NCI-H2081 (cell line): ENCODE measurements at places on chromosomes 1 and 21.

GRCh38 chr1:210298936-210299335, 29.8 kb upstream of the HHAT start:
- DNase-seq, result no peak

DNA sequence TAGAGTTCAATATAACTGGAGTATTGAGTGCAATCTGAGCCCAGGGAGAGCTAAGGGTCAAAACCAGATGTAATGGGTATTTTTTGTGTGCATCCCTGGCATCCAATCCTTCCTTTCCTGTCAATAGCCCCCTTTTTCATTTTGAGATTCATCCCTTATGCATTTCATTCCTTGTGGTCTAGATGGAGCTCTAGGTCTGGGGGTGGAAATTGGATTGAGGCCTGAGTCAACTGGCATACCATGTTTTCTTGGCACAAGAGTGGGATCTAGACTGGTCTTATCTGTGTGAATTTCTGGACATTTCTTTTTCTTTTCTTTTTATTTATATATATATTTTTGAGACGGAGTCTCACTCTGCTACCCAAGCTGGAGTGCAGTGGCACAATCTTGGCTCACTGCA, 67.3 kb upstream of the RAB3GAP2 start:
- no peak for DNase-seq

DNA sequence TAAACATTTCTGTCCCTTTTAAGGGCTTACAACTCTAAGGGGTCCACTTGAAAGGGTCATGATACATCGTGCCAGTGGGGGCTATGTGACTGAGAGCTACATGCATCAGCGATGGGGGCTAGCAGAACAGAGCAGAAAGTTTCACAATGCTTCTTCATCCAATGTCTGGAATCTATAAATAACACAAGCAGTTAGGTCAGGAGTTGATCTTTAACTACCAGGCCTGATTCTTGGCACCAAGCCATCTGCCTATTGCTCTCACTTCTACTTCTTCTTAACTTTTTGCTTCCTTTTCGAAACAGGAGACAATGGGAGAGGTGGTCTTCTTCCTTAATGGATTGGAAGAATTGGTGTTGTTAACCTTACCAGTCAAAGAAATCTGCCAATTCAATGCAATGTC, 410.0 kb downstream of the TGFB2 start:
- DNase-seq, result no peak

- DNase-seq, result no peak
Observed at GRCh38 chr21:35321322-35322200, 272.5 kb upstream of the RUNX1 start.

DNA sequence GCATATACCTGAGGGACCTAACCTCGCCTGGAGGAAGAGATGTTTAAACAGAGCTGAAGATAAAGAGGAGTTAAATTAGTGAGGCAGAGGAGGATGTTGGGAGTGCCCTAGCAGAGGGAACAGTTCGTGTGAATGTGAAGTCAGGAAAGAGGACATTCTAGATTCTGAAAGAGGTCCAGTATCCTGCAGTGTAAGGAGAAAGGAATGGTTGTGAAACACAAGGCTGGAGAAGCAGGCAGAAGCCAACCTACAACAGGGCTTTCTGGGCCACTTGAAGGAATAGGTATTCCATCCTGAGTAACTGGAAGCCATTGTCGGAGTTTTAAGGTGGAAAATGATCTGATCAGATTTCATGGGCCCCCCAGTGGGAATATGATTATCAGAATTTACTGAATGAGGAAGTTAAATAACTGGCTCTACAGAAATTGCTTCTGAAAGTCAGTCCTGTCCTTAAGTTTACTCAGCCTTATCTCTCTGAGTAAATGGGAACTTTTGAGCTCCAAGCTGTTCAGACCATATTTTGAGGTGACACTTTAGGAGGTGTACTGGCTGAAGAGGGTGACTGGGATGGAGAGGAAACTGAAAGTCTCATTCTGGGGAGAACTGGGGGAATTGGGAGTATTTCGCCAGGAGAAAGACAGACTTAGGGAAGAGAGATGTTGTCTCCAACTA, 24.4 kb upstream of the FAAH start:
- DNase-seq, result no peak

- no peak for DNase-seq
Observed at GRCh38 chr1:186187601-186188000, 187.5 kb downstream of the TPR start.
